ENCODE measurements at places on chromosomes 3 and 15.
A peak's percentile ranks its signal among the peaks of the same experiment; 100 is the strongest.

DNA sequence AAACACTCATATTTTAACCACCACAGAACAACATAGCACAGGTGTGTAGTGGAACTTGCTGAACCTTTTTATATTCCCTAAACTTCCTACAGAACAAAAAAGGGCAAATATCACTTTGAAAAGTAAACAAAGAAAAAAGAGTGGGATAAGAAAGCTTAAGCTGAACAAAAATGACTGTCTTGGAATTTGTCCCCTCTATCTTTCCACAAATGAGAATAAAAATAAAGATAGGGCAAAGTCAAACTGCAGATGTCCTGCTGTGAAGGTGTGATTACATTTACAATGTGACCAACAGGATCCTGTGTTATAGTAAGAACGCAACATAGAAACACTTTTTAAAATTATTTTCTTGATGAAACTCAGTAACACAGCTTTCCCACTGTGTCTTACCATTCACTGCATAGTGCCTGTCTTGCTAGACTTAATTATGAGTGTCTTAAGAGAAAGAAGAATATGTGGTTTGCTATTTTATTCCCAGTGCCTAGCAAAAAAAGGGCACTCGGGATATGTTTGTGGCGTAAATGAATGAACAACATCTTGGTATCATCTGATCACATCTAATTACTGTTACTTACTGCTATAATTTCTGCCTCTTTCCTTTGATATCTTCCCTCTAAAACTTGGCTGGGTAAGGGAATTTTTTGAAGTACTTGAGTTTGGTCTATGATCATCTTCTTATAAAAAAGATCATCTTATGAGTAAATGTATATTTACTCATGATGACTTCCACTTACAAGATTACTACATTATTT is 67.5 kb downstream of the DENND4A start:
- no peak for DNase-seq

GRCh38 chr3:151219056-151219455 is 16.0 kb upstream of the GPR171 start:
- DNase-seq, result no peak

GRCh38 chr3:128617557-128618397 is 32.8 kb downstream of the RPN1 start:
- DNase-seq, result peak; percentile 99

GRCh38 chr3:187758318-187758955 is 13.2 kb upstream of the BCL6 start:
- no peak for DNase-seq

- no peak for DNase-seq
Observed at GRCh38 chr3:12175844-12176453, 17.2 kb upstream of the TIMP4 start.

DNA sequence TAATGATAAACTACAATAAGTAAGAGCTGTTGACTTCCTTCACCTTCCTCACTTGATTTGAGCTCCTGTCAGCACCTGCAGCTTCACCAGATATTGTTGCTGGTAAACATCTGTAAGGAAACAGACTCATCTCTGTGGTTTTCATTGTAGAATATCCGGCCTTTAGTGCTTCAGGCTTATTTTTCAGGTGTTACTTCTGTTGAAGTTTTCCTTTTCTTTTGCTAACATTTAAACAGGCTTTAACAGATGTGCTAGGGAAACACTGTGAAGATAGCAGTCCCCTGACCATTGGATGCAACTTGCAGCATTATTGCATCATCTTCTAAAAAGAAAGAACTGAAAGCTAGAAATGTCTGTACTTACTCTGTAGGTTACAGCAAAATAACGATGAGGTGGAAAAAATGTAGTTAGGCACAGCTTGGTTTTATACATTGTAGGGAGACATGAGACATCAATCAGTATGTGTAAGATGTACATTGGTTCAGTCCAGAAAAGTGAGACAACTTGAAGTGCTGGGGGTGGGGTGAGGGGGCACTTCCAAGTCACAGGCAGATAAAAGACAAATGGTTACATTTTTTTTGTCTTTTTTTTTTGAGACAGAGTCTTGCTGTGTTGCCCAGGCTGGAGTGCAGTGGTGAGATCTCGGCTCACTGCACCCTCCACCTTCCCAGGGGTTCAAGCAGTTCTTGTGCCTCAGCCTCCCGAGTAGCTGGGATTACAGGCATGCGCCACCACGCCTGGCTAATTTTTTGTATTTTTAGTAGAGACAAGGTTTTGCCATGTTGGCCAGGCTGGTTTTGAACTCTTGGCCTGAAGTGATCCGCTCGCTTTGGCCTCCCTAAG is 10.2 kb downstream of the EDEM1 start:
- peak; percentile 29 for DNase-seq

- no peak for DNase-seq
Observed at GRCh38 chr3:111241960-111242359, 170.3 kb downstream of the NECTIN3 start.

GRCh38 chr3:107772016-107772415 is 249.3 kb downstream of the BBX start:
- DNase-seq, result no peak

DNA sequence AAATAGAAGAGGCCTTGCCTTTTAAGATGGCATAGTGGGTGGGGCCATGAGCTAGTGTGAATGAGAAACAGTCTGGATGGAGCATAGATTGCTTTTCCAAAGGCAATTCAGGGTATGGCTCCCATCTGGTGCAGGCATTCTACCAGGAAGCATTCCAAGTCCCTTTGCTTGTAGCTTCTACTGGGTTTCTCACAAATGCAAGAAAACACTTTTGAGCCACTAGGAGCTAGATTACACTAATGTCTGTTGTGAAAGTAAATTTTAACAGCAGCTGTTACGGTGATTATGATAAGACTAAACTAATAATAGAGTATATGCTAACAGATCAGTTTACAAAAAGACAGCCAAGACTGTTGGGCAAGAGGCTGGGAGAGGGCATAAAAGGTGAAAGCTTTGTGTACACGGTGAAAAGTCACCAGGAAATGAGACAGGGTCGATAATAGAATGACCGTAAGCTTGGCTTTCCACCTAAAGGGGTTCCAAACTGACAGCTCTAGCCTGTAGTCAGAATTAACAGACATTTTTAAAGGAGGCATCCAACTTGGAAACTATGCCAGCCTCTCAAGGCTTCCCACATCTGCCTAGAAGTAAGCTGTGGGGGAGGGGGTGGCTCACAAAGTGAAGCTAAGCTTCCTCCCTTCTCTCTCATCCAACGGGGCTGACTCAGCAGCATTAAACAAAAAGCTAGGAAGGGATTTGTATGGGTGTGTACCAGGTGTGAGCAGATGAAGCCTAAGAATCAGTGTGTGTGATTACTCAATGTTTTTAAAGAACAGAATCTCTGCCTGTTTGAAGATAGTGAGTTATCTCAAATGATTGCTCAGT is 61.1 kb upstream of the GPD1L start:
- no peak for DNase-seq

GRCh38 chr15:47670365-47670764 is 46.9 kb upstream of the SEMA6D start:
- no peak for DNase-seq

GRCh38 chr3:162605651-162606204 is 1109.1 kb downstream of the OTOL1 start:
- DNase-seq, result no peak

DNA sequence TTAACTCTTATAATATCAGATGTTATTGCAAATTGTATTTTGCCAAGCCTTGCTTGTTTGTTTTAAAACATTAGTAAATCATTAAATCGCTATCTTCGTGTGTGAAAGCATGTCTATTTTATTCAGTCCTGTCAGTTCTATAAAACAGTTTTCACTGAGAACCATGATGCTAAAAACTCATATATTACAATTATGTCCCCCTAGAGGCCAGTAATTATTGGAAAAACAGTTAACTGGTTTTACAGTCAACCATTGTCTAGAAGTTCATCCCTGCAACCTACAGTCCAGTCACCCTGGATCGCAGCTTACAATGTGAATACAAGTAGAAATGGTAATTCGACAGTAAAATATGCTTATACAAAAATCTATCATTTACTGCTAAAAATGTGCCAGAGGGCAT is 311.5 kb upstream of the ROBO2 start:
- no peak for DNase-seq

- DNase-seq, result no peak
Observed at GRCh38 chr15:91369823-91370222, 269.8 kb downstream of the SV2B start.

Measured in effector memory CD8-positive, alpha-beta T cell (primary cell).